Suprapubic skin (tissue), 4 donors: ENCODE measurements at places on chromosomes 1 and 21. TPM values are rescaled to one million over a fixed set of nuclear protein-coding genes. Genes with fewer than 3 reads are reported as not detected.

- no peak overlapping the region for H3K4me3 ChIP-seq
- H3K27me3 ChIP-seq = no peaks in the 10 kb centered on the region
- no peaks in the 10 kb centered on the region for H3K36me3 ChIP-seq
- no peaks in the 10 kb centered on the region for H3K4me1 ChIP-seq
Measured at GRCh38 chr1:212539737-212540430, 68.7 kb upstream of the ATF3 start.

- H3K4me1 ChIP-seq = peaks cover 52% of the 10 kb centered on the region
- H3K4me3 ChIP-seq = peak overlapping the region; percentile 92
- DNase-seq = peak; percentile 87
- no peaks in the 10 kb centered on the region for H3K27me3 ChIP-seq
- no peaks in the 10 kb centered on the region for H3K36me3 ChIP-seq
Measured at GRCh38 chr1:169105434-169106094, 926 bp upstream of the ATP1B1 start.

DNA sequence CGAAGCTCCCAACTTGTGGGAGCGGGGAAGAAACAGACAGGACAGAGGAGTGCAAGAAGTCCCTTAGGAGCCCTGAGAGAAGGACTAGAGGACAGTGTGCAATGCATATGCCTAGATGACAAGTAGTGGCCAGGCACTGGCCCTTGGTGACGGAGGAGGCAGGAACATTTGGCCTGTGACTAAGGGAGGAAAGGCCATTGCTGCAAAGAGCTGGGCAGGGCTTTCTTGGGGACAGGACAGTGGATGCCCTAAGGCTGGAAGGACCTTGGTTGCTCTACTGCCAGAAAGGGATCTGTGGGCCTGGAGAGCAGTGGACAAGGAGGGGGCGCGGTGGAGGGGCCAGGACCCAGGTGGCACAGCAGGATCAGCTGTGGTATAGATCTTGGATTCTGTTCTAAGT, 481.3 kb downstream of the CAMTA1 start:
- no peak overlapping the region for H3K4me3 ChIP-seq
- H3K36me3 ChIP-seq = no peaks in the 10 kb centered on the region
- H3K27me3 ChIP-seq = peaks cover 38% of the 10 kb centered on the region
- no peak for DNase-seq
- H3K4me1 ChIP-seq = no peaks in the 10 kb centered on the region

GRCh38 chr1:54105080-54105479, 47.7 kb downstream of the CDCP2 start:
- no peak overlapping the region for H3K27ac ChIP-seq
- no peaks in the 10 kb centered on the region for H3K27me3 ChIP-seq
- DNase-seq = no peak
- no peak overlapping the region for H3K4me3 ChIP-seq
- H3K4me1 ChIP-seq = no peaks in the 10 kb centered on the region

The ZNF670 gene
- total RNA-seq = 4.3 TPM

GRCh38 chr21:23743821-23744220, 1863.5 kb downstream of the MRPL39 start:
- no peaks in the 10 kb centered on the region for H3K27me3 ChIP-seq
- H3K36me3 ChIP-seq = no peaks in the 10 kb centered on the region
- no peak overlapping the region for H3K27ac ChIP-seq
- H3K4me1 ChIP-seq = no peaks in the 10 kb centered on the region
- no peak overlapping the region for H3K4me3 ChIP-seq

The CYP4Z1 gene
- 1.7 TPM for total RNA-seq

The ACADM gene
- 25.3 TPM for total RNA-seq

DNA sequence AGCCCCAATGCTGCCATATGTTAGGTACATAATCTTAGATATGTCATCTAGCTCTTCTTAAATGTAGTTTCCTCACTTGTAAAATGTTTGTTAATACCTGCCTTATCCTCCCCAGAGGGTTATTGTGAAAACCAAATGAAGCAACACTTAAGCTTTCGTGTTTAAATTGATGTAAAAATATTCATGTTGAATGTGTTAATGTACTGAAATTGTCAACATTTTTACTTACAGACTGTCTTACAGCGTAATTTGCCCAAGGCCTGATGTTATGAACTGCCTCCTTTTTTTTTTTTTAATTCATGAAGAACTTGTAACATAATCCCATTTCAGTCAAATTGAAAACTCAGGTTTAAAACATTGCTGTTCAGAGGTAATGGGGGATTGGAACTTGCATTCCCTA, 25.6 kb upstream of the ENAH start:
- no peaks in the 10 kb centered on the region for H3K4me1 ChIP-seq
- no peak overlapping the region for H3K4me3 ChIP-seq
- H3K36me3 ChIP-seq = no peaks in the 10 kb centered on the region
- DNase-seq = no peak
- H3K27ac ChIP-seq = no peak overlapping the region

GRCh38 chr1:43481491-43481890, 27.8 kb upstream of the HYI start:
- H3K27ac ChIP-seq = no peak overlapping the region
- H3K4me1 ChIP-seq = no peaks in the 10 kb centered on the region
- no peak for DNase-seq

DNA sequence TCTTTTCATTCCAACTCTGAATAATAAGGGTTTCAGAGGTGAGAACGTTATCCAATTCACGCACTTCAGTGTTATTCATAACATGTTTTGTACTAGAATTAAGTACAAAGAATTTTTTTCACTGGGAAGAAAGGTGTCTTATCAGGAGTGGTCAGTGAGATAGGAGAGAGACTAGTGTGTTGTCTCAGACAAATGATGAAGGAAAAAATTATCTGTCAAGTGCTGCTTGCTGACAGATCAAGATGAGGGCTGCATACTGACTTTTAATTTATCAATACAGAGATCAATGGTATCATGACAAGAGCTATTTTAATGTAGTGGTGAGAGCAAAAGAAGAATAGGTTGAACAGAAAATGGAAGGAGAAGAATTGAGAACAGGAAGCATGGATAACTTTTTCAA, 402.4 kb downstream of the KCNT2 start:
- DNase-seq = no peak
- H3K27me3 ChIP-seq = no peaks in the 10 kb centered on the region
- no peaks in the 10 kb centered on the region for H3K36me3 ChIP-seq
- no peak overlapping the region for H3K27ac ChIP-seq

The ASCL5 gene
- total RNA-seq = not detected

- no peaks in the 10 kb centered on the region for H3K27me3 ChIP-seq
- H3K36me3 ChIP-seq = no peaks in the 10 kb centered on the region
- H3K4me1 ChIP-seq = no peaks in the 10 kb centered on the region
- H3K4me3 ChIP-seq = no peak overlapping the region
- DNase-seq = no peak
- H3K27ac ChIP-seq = no peak overlapping the region
Measured at GRCh38 chr1:213120386-213120785, 69.3 kb downstream of the RPS6KC1 start.

DNA sequence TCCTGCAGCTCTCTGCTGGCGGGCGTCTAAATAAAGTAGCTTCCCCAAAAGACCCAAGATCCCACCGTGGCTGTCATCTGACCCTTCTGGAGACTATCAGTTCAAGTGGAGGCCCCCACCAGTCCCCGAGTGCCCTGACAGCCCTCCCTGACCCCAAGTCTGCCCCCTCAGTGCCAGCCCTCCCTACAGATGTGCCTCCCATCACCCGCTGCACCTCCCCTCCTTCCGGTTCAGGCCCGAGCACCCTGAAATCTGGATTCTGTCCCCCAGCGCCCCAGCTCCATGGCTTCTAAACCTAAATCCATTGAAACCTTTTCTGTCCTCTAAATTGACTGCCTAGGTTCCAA, 595 bp downstream of the IL10RB start:
- H3K27me3 ChIP-seq = no peaks in the 10 kb centered on the region
- H3K4me1 ChIP-seq = peaks cover 28% of the 10 kb centered on the region
- peak overlapping the region; percentile 66 for H3K4me3 ChIP-seq
- peaks cover 16% of the 10 kb centered on the region for H3K36me3 ChIP-seq
- H3K27ac ChIP-seq = peak overlapping the region; percentile 84

The ZBTB37 gene
- 6.1 TPM for total RNA-seq

The KCNC4 gene
- total RNA-seq = 4.5 TPM

The PRPF38B gene
- 27.2 TPM for total RNA-seq

The HTR6 gene
- not detected for total RNA-seq

GRCh38 chr1:55593298-55593697, 378.1 kb upstream of the USP24 start:
- no peaks in the 10 kb centered on the region for H3K36me3 ChIP-seq
- no peak for DNase-seq
- H3K27ac ChIP-seq = no peak overlapping the region
- H3K4me3 ChIP-seq = no peak overlapping the region
- no peaks in the 10 kb centered on the region for H3K27me3 ChIP-seq

DNA sequence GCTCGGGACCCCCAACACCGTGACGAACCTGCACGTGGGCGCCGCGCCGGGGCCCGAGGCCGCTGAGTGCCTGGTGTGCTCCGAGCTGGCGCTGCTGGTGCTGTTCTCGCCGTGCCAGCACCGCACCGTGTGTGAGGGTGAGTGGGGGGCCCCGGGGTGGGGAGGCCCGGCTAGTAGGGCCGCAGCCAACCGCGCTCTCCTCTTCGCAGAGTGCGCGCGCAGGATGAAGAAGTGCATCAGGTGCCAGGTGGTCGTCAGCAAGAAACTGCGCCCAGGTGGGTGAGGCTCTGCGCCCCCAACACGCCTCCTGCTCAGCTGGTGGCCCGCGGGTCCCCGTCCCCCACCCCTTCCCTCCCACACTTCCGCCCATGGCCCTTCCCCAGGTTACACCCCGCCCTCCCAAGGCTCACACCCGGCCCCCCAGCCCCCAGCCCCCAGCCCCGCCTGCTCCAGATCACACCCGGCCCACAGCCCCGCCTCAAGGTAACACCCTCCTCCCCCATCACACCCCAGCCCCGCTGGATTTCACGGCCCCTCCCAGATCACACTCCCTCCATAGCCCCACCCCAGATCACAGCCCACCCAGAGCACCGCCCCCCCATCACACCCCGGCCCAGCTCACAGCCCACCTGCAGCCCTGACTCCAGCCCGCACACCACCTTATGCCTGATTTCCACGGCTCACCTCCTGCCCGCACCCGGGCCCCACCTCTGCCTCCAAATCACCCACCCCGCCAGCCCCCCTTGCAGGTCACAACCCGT, 2.4 kb upstream of the MMP23B start:
- DNase-seq = no peak
- peaks cover 59% of the 10 kb centered on the region for H3K4me1 ChIP-seq
- peaks cover 30% of the 10 kb centered on the region for H3K27me3 ChIP-seq
- peak overlapping the region; percentile 24 for H3K27ac ChIP-seq
- H3K4me3 ChIP-seq = peak overlapping the region; percentile 49

- H3K36me3 ChIP-seq = no peaks in the 10 kb centered on the region
- peaks cover 7% of the 10 kb centered on the region for H3K4me1 ChIP-seq
- no peak overlapping the region for H3K4me3 ChIP-seq
- no peak for DNase-seq
- no peak overlapping the region for H3K27ac ChIP-seq
Measured at GRCh38 chr1:219797009-219797408, 131.3 kb downstream of the SLC30A10 start.

GRCh38 chr1:53180226-53180625, 16.4 kb upstream of the CPT2 start:
- no peaks in the 10 kb centered on the region for H3K27me3 ChIP-seq
- H3K36me3 ChIP-seq = no peaks in the 10 kb centered on the region
- peaks cover 22% of the 10 kb centered on the region for H3K4me1 ChIP-seq
- H3K4me3 ChIP-seq = no peak overlapping the region
- H3K27ac ChIP-seq = no peak overlapping the region

DNA sequence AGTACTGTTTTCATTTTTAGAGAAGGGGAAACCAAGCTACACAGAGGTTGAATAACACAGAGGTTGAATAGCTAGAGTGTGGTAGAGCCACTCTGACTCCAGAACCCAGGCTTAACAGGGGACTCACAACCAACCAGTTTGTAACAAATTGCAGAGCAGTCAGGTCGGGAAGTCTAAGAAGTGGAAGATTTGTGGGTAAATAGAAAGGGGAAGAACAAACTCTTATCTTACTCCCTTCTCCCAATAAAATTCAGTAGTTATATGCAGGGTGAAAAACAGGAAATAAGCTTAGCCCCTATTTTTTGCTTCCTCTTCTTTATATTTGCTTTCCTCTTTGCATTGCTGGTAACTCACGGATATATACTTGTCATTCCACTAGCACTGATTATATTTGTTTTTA, 23.2 kb downstream of the CDC42 start:
- H3K36me3 ChIP-seq = peaks cover 21% of the 10 kb centered on the region
- peaks cover 67% of the 10 kb centered on the region for H3K4me1 ChIP-seq
- H3K27me3 ChIP-seq = no peaks in the 10 kb centered on the region
- no peak overlapping the region for H3K4me3 ChIP-seq
